ENCODE measurements at places on chromosomes 4 and X.

- no peak for DNase-seq
These were observed 310.4 kb downstream of the ARAP2 start for GRCh38 chr4:35933901-35934300.

- no peak for DNase-seq
These were observed 93.2 kb downstream of the GASK1B start for GRCh38 chr4:158079661-158080060.

DNA sequence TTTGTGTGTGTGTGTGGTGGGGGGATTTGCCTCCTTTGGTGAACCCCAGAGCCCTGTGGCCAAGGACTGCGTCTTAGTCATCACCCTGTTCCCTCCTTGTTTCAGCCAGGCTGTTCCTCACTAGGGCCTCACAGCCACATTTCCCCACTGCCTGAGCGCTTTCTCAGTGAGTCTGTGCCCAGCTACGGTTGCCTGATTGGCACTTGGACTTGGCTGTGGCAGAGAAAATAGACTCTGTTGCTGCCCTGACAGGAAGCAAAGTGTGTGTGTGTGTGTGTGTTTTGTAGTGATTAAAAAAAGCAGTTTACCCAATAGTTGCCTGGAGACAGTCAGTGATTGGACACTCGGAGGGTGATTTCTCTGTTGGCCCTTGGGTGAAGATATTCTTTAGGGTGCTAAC is 113.0 kb downstream of the UCHL1 start:
- DNase-seq: no peak

- no peak for DNase-seq
These were observed 20.1 kb downstream of the GPR143 start for GRCh38 chrX:9745417-9746115.

DNA sequence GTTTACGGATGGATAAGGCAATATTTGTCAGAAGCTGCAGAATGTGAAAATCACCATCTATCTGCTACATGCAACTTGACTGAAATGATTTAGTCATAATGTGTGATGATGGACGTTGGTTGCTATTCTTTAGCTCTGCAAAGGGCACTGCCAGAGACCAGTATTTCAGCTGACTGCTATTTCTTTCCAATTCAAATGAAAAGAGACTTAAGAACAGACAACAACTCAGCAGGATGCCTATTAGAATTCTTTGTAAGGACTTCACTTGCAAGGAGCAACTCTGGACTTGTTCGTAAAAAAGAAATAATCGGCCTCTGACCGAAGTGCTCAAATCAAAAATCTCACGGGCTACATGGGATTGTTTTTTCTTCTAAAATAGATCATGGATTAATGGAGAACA is 262.7 kb downstream of the DHX15 start:
- DNase-seq: no peak

- DNase-seq: peak; percentile 73
These were observed at the start of gene NAA10 for GRCh38 chrX:153934762-153935325. TSS of gene NAA10 (minus strand) at chrX:153935037. CDS start at chrX:153934904, 133 bp downstream.

- DNase-seq: no peak
These were observed 95.9 kb downstream of the RASL11B start for GRCh38 chr4:52957835-52958631.

GRCh38 chr4:20084488-20084887 is 167.2 kb upstream of the SLIT2 start:
- no peak for DNase-seq

- no peak for DNase-seq
These were observed 15.7 kb downstream of the AASDH start for GRCh38 chr4:56371426-56372220.

DNA sequence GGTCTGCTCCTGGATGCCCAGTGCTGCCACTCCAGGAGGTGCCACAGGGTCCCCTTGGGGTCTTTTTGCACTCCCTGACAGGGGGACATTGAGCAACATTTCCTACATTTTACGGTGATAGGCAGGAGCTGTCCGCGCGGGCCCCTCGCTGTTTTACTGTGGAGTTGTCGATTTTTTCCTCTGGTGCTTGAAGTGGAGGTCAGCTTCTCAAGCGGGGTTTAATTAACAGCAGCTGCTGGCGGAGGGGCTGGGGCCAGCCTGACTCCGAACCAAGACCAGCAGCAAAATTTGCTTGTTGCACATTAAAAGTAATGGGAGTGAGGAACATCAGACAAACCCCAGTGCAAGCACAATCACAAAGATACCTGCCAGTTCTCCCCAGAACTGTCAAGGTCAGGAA is 13.2 kb upstream of the SH3TC1 start:
- DNase-seq: no peak

GRCh38 chr4:46979283-46979682 is 14.1 kb downstream of the GABRA4 start:
- no peak for DNase-seq

DNA sequence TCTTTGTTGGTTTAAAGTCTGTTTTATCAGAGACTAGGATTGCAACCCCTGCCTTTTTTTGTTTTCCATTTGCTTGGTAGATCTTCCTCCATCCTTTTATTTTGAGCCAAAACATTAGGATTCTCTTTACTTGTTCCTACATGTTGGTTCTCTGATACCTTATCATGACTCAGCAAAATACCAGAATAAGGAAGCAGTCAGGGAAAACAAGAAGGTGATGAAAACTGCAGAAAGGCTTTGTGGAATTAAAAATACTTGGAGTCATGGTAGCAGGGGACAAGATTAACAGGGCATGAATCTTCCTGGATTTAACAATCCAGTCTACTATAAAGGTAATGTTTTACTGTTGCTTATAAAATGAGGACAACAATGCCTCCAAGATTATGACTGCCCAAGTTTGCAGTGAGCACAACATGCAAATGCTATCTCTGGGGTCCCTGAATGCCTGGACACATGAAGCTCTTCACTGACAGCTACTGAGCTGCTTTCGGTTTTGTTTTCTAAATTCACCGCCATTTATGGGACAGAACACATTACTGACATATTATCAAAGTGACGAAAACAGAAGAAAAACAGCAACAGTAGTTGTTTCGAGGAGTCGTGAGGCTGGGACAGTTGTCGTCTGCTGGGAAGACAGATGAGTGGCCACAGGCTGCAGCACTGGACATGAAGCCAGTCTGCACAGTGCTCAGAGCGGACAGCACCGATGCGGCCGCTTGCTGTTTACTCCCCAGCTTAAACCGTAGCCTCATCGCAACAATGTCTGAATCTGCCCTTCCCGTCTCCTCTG is 174.5 kb upstream of the DKK2 start:
- DNase-seq: no peak

- no peak for DNase-seq
These were observed 549.0 kb upstream of the GRID2 start for GRCh38 chr4:91754716-91755115.

- no peak for DNase-seq
These were observed 225.9 kb downstream of the RAPGEF2 start for GRCh38 chr4:159328766-159329165.

GRCh38 chr4:154602404-154603020 is 9.9 kb downstream of the FGG start:
- DNase-seq: no peak

DNA sequence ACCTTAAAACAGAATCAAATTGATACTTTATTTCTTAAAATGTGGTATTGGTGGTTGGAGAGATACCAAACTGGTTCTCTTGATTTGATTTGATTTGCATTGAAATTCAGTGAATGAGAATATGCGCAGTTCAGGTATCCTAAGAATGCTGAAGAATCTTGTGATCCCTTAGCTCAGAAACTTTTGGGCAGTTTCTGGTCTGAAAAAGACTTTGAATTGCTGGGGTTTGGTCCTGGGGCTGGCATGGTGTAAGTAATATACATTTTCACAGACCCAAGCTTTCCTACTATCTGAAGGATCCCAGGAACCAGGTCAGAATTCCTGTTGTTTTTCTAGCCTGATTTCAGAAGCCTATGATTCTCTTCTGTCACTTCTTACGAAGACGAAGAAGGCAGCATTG is 6.6 kb downstream of the RAB33B start:
- DNase-seq: no peak

DNA sequence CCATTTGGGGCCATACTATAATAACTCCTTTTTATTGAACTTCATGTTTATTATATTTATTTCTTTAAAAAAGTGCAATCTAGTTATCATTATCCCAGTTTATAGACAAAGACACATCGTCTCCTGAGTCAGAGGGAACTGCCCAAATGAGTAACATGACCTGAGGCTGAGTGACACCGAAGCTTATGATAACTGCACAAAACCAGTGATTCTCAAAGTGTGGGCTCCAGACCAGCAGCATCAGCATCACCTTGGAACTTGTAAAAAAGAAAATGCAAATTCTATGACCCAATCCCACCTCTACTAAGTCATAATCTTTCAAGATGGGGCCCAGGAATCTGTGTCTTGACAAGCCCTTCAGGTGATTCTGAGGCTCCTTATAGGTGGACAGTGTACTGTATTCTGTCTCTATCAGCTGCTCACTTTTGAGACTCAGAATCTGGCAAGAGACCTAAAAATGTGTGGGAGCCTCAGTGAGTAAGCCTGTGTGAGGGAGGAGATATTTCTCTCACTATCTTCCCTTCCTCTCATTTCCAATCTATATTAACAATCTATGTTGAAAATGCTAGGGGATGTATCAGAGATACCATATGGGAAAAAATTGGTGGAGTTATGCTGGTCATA is 147.0 kb downstream of the PACRGL start:
- DNase-seq: no peak

DNA sequence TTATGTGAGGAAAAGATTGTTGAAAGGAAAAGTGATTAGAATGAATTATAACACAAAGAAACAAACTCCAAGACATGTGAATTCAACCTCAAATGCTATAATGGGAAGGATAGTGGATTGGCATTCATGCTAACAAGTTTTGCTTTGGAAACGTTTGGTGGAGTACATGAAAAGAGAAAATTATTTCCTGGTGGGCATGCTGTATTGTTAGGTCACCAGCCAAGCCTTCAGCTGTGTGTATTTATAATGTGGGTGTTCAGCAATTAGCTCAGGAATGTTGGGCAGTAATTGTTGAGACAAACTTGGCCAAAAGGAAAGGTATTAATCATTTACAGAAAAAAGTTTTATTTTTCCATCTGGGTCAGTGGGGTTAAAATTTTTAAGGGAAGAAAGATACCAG is 198.9 kb upstream of the ARSJ start:
- no peak for DNase-seq

DNA sequence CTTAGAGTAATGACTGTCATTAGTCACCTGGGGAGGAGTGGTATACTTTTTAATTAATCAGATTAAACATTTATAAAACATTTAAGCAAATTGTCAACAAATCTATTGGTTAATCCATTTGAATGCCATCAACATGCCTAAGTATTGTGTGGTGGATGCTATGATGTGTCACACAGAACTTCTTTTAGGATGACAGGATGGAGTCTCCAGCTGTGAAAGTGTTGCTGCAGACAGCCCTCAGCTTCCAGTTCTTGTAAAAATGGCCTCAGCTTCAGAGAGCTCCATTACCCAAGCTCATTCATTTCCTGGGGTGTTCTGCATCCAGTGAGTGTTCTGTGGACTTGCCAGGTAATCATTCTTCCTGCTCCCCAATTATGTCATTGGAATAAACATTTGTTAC is 74.3 kb upstream of the CLNK start:
- no peak for DNase-seq

DNA sequence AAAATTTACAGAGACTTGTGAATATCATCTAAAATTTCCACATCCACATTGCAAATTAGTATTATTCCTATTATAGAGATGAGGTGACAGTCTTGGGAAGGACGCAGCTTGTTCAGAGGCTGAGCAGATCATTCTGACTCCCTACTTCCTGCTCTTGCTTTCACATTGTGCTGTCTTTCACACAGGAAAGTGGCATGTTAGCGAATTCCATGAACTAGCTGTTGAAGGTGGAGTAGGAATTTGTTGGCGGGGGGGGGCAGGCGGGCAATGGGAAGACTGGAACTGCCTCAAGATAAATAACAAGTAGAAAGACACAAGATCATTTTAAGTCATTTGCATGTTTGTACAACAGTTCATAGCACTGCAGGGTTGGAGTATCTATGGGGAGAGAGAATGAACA is 2.3 kb downstream of the PF4V1 start:
- DNase-seq: no peak

GRCh38 chr4:113073451-113074005 is 24.1 kb downstream of the ANK2 start:
- no peak for DNase-seq

- no peak for DNase-seq
These were observed 1565.5 kb upstream of the AGA start for GRCh38 chr4:179007755-179008154.

DNA sequence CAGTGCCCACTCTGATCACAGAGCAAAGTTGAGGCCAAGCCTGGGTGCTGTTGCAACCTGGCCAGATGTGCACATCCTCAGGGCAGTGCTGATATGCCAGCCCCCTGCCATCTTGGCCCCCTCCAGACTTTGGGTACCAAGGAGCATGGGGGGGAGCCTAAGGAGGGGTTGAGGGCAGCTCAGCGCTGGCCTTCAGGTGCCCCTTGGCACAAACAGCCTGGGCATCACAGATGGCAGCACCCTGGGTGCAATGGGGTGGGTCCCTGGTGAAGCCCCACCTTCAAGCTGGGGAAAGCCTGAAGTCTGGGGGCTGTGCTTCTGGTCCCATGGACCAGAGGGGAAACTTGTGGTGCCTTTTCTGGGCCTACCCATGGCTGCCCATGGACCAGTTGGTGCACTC is 163.0 kb downstream of the FAM47A start:
- DNase-seq: no peak

DNA sequence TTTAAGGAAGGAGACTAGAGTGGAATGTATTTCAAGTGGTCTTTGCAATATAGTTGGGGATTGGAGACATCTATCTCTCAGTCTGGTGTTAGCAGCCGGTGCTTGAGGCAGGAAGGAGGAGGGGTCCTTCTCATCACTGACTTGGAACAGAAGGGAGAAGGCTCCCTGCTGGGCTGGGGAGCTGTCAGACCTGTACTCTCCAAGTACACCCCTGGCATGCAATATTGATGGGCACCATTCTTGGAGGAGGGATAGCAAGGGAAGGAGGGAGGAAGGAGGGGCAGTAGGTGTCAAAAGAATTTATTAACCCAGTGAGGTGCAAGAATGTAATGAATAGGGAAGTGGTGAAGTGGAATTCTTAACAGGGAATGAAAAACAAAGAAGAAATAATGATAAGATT is 338.8 kb downstream of the UNC5C start:
- DNase-seq: no peak

DNA sequence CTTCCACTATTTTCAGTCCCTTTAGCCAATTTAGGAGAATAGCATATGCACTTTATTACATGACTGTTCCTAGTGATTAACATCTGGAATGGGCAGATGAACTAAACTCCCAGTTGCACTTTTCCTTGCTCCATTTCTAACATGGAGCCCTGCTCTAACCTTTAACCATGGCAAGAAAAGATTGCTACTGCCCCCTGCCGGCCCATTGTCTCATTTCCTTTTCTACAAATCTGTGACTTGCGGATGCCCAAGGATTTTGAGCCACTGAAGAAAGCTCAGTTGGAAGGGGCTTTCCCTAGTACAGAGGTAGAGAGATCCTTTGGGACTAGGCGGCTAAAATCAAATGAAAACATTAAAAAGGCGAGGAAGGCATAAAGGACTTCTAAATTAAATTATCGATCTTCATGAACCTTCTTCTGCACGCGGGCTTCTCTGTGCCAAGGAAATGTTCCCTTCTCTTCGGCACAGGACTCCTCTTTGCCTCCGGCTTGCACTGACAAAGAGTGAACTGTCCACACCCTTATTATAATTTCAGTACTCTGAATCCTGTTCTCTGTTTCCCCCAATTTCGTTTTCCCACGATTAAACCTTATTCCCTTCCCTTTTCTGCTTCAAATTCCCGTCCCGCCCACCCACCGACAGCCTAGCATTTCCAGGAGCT is 577 bp upstream of the GLRA2 start:
- DNase-seq: no peak

GRCh38 chrX:3440981-3441380 is 94.5 kb upstream of the MXRA5 start:
- no peak for DNase-seq

Measured in stimulated activated CD8-positive, alpha-beta memory T cell treated with anti-CD3 and anti-CD28 coated beads, Interleukin-7, amount 100 ng/mL, for 4 hours (primary cell).